Sciatic nerve (tissue), 2 donors: ENCODE measurements at places on chromosomes 13 and 19. TPM values are rescaled to one million over a fixed set of nuclear protein-coding genes. Genes with fewer than 3 reads are reported as not detected.

- no peak for DNase-seq
Measured at GRCh38 chr13:112457485-112457884, 81.3 kb downstream of the SPACA7 start.

- no peak for DNase-seq
Measured at GRCh38 chr19:8096071-8096470, 43.5 kb downstream of the CCL25 start.

CCNA1 gene
- 0.85 TPM for total RNA-seq

GRCh38 chr13:27708325-27708724 is 84.0 kb upstream of the GSX1 start:
- DNase-seq: no peak

C2CD4C gene
- 2.8 TPM for total RNA-seq

DNA sequence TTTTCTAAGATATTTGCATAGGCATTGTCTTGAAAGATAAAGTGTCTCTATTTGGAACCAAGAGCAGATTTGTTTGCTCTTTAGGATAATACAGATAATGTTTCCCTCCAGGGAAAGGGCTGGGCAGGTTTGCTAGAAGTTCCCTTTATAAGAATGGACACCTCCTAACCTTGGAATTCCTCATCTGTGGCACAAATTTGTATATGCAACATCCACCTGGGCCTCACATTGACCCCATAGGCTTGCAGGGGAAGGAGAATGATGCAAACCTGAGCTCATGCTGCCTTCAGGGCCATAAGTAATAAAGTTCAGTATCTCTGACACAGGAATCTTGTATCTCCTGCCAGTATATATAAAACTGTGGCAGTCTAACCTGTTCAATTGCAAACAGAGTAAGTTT is 508.4 kb upstream of the MIR17HG start:
- DNase-seq: no peak

DNA sequence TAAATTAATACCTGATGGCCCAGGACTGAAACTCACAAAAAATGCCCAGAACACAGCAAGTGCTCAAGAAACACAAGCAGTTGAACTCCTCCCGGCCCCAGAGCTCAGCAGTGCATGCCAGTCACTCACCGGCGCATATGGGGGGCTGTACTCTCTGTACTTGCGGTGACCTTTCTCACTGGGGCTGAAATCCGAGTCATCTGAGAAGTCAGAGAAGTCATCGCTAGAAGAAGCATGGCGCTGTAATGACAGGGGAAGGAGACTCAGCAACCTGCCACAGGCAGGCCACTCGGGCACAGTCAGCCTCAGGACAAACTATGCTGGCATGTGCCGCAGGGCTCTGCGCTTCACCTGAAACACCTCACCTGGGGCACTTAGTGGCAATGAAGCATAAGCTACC is 19.7 kb downstream of the ZC3H4 start:
- no peak for DNase-seq

VPS36 gene
- 50.2 TPM for total RNA-seq

GRCh38 chr13:111282997-111283396 is 37.4 kb upstream of the TEX29 start:
- no peak for DNase-seq

OR10H1 gene
- not detected for total RNA-seq

DNA sequence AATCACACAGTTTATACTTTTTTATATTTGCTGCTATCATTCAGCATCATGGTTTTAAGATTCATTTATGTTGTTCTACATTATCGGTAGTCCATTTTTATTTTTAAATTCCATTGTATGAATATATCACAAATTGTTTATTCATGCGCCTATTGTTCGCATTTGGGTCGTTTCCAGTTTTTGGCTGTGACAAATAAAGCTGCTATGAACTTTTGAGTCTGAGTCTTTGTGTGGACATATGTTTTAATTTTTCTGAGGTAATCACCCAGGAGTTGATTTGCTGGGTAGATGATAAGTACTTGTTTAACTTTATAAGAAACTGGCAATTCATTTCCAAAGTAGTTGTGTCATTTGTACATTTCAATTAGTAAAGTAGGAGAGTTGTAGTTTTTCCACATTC is 74.2 kb upstream of the CSNK1A1L start:
- no peak for DNase-seq
